Eye (tissue), 1 donor: ENCODE measurements at places on chromosomes 1 and 21.
A peak's percentile ranks its signal among the peaks of the same experiment; 100 is the strongest.

GRCh38 chr21:27079636-27080240 is 112.8 kb upstream of the ADAMTS5 start:
- peak; percentile 22 for DNase-seq

- DNase-seq, result peak; percentile 63
These were observed 119.5 kb downstream of the CASZ1 start for GRCh38 chr1:10676963-10677362.

- peak; percentile 22 for DNase-seq
These were observed 125.9 kb downstream of the HFM1 start for GRCh38 chr1:91278754-91279153.

DNA sequence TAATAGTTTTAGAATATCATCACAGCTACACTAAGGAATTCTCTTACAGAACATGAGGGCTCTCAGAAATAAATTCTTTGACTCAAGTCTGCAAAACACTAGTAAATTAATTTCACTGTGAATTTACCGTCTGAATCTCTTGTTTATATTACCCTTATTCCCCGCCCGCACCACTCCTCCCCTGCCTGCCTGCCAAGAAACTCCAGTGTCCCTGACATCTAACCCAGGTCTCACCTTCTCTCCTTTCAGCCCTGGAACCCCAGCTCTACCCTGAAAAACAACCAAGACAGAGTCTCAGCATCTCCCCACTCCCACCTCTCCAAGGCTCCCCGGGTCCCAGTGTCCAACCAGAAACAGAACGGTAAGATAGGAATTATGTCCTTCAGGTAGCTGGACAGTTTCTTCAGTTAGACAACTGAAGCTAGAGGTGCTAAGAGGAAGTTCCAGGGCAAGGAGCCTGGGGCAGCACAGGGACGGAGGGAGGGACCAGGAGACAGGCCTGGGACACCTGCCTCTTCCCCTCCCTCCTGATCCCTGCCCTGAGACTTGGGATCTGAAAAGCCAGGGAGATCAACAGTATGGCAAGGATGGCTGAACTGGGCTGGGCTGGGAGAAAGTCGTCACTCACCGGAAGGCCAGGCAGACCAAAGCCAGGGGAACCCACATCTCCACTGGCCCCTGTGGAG is 15.4 kb downstream of the COL16A1 start:
- no peak for DNase-seq

- DNase-seq, result peak; percentile 43
These were observed 94.5 kb downstream of the SYT2 start for GRCh38 chr1:202615501-202616354.

GRCh38 chr1:246450611-246451251 is 56.3 kb downstream of the SMYD3 start:
- DNase-seq, result peak; percentile 49

DNA sequence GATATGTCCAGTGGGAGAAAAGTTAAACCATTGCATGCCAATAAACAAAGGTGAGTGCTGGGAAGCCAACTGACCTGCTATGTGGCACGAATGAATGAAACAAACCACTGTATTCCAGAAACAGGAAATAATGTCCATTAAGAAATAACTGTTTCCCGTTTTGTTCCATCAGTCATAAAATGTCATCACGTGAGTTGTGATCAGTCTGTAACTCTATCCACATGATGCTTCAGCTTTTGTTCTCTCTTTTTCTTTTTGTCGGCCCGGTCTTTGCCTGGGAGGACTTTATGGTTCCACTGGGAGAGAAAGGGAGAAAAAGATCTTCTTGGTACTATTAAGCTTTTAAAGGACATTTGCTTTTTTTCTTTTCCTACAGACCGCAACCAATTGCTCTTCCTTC is 179.9 kb downstream of the TGFB2 start:
- DNase-seq, result no peak

GRCh38 chr1:235098991-235099390 is 29.6 kb downstream of the TOMM20 start:
- DNase-seq, result no peak

DNA sequence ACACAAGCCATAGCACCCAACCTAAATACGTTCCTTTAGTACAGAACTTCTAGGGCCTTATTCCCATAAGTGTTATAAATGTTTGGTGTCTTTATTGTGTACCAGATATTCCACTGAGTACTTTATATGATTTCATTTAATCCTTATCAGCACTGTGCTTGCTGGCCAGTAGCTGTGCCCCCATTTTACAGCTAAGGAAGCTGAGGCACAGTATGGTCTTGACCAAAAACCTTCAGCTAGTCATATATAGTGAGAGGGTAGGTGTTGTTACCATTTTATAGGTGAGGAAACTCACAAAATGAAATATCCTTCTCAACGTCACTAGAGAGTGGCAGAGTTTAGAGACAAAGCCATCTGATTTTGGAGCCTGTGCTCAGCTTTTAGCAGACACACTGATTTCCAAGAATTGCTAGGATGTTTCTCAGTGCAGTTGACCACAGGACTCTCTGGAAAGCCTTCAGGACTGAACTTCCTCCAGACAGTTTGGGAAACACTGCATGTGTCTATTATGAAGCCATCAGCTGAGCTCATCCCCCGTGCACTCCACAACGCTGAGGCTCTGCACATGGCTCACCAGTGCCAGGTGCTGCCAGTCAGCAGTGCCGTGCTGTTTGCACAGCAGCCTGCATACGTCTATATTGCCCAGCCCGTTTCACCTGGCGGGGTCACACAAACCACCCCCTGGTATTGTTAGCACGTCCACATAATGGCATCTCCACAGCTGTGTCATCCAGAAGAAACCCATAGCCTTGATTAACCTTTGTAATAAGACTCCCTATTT is 15.4 kb downstream of the NPPA start:
- no peak for DNase-seq

DNA sequence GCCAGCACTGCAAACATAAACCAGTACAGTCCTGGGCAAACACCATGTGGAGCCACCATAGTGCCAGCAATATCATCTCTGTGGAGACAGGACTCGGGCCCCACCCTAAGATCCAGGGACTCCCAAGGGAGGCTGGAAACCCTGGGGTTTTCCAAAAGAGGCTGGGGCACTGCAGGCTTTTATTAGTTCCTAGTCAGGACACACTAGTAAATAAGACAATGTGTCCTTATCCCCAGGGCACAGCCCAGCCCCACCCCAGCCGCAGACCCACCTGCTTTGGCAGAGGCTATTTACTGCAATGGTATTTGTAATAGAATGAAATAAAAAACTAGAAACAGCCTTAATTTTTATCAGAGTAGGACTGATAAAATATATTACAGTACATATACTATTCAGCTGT is 486 bp upstream of the GJB3 start:
- no peak for DNase-seq

- no peak for DNase-seq
These were observed 174.3 kb downstream of the LYPLAL1 start for GRCh38 chr1:219347921-219348391.

DNA sequence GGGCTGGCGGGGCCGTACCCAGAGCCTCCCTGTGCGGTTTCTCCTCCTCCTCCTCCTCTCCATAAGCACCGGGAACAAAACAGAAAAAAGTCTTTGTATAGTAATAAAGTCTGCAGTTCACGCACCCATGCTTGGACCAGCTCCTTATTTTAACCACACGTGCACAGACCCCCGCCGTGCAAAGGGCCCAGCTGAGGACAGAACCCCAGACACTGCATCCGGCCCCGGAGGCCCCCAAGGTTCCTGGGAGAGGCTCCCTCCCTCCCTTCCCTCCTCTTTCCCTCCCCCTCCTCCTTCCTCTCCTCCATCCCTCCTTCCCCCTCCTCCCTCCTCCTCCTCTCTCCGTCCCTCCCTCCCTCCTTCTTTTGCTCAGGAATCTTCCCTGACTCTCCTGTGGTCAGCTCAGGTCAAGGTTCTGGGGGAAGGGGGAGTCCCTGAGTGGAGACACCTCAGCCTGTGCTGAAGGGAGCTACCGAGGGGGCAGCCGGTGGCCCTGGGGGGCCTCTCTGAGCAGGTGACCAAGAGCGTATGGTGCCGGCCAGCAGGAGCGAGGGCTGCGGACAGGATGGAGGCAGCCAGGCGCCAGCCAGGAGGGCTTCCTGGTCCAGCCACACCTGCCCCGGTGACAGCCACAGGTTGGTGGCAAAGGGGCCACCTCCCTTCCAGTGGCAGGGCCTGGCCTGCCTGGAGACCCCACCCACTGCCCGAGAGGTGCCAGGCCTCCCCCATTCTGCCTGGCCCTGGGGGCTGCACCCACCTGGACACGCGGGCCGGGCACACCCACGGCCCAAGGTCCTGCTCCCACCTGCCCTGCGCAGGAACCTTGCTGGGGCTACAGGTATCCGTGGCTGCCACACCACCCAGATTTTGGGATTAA is 3.2 kb upstream of the TTLL10 start:
- no peak for DNase-seq

- DNase-seq, result no peak
These were observed 73.7 kb downstream of the SLC16A1 start for GRCh38 chr1:112882271-112882744.

GRCh38 chr1:13764588-13765332 is 64.8 kb downstream of the PRDM2 start:
- DNase-seq, result peak; percentile 55

- no peak for DNase-seq
These were observed 108.3 kb downstream of the PTPRC start for GRCh38 chr1:198747127-198747526.

DNA sequence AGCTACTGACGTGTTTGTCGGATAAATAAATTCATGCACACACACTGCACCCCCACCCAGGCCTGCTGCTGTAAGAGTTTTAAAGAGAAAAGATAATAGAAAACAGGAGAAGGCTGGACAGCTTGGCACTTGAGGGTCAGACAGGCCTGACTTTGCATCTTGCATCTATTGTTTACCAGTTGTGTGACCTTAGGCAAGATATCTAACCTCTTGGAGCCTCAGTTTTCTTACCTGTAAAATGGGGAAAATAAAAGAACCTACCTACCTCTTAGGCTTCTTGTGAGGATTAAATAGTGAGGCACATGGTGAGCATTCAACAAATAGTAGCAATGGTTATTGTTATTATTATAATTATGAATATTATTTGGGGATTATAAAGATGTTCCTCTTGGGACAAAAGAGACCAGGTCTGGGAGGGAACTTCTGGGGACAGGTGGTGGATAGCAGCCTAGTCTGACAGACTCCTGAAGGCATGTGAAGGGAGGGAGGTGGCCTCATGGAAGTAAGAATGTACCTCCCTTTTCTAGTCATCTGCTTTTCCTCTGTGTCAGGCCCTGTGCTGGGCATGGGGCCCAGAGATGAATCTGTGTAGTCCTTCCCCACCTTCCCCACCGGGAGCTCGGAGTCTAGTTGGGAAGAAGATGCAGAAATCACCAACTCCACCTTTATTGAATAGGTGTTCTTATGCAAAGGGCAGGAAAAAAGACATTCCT is 18.3 kb upstream of the EPB41 start:
- DNase-seq, result no peak

- DNase-seq, result peak; percentile 93
These were observed 173.6 kb downstream of the ADGRL2 start for GRCh38 chr1:81974222-81974841.

DNA sequence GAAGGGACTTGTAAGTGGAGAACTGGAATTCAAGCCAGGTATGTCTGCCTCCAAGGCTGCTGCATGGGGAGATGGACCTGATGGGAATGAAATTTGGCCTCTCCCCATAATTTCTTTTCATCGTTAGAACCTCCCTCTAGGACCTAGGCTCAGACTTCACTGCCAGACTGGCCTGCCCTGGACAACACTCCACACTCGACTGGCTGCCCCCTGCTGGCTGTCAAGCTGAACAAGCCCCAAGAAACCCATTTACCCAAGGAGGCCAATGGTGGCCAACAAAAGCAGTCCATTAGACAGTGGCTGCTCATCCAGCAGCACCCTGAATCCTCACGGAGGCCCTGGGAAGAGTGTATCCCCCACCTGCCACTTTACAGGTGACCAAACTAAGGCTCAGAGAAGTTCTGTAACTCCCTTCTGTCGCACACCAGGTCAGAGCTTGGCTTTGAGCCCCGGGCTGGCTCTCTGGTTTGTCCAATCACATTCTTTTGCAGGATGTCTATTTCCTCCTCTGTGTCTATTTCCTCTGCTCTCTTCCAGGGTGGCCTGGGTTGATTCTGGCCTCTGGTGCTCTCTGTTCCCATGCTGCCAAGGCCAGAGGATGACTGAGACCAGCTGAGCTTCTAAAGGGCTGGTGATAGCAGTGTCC is 3.8 kb downstream of the RNF186 start:
- DNase-seq, result peak; percentile 31

GRCh38 chr1:231170875-231171274 is 9.0 kb downstream of the TRIM67 start:
- no peak for DNase-seq

DNA sequence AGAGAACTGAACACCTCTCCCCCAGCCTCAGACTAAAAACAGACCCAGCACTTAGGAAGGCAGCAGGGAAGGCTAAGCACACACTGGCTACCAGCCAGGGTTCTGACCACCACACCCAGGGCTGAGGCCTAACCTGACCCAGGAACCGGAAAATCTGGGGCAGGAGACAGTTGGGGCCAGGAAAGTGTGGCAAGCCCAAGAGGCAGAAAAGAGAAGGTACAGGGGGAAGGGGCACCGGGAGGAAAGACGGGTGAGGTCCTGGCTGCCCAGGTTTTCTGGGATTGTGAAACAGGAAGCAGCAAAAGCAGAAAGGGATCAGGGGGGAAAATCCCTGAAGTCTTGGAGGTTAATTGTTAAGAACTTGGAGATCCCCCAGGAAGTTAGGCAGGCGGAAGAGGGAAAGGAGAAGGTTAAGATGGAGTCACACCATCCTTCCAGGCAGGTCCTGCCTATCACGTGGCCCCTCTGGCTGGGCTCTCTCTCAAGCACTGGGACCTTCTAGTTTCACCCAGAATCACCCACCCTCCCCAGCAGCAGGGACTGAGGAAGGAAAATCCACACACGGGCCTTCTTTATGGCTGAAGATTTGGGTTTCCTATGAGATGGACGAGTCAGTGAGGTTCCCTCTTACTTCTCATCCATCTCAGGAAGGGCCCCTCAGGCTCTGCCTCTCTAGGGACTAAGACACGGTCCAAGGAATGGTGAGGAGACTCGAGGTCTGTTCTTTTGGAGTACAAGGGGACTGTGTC is 2.6 kb downstream of the HDGF start:
- peak; percentile 24 for DNase-seq

GRCh38 chr1:155179112-155180031 is 5.7 kb downstream of the TRIM46 start:
- DNase-seq, result no peak

- no peak for DNase-seq
These were observed 235.4 kb downstream of the PCP4 start for GRCh38 chr21:40102682-40103081.

DNA sequence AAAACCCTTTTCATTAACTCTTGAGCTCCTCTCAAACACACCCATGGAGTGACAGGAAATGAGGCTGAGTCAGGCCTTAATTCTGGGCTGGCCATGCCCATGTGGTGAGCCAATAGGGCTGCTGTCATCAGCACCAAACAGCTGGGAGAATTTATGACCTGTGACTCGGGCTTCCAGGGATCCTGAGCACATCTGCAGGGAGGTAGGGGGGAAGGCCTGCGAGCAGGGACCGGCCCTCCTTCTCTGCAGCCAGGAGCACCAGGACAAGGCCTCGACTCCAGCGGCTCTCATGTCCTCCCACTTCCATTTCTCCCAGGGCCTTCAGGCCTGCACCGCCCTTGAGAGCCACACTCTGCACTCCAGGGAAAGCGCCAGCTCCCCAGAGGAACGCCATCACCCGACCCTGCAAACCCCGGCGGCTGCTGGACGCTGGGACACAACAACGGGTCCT is 14.6 kb downstream of the RIPK4 start:
- DNase-seq, result no peak
